ENCODE measurements at places on chromosomes 6 and 20. TPM values are rescaled to one million over a fixed set of nuclear protein-coding genes. Genes with fewer than 3 reads are reported as not detected.

DNA sequence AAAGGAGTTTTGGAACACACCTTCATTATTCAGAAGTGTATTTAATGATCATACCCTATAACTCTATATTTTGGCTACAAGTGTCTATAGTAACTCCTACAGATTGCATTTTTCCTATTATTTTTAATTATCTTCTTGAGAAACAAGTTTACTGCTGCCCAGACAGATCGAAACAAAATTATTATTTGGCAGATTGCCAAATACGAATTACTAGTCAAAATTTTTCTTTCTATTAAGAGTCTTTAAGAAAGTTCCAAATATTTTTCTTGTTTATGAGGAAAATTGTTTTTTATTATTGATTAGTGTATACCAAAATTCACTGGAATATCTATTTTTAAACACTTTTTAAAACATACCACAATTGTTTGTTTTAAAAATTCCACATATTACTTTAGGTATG is 821.9 kb upstream of the SLC35B3 start:
- no peaks in the 10 kb centered on the region for H3K4me1 ChIP-seq
- H3K36me3 ChIP-seq: no peaks in the 10 kb centered on the region
- DNase-seq: no peak

DNA sequence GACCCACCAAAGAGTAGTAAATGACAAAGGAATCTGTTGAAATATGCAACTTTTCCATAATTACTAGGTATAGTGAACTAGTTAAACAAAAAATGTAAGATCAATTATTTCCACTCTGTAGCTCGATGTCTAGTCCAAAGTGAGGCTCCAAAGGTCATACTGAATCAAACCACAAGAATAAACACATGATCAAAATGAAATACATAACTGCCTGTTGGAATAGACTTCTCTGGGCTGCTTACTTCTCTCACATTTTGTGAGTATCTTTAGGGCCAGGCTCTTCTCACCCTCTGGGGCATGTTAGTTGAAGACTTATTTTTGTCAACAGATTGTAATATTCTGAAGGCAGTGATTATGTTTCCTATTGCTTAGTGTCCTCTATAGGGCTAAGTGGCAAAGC is 103.7 kb upstream of the TMEM170B start:
- peaks cover 56% of the 10 kb centered on the region for H3K4me1 ChIP-seq
- peak overlapping the region; percentile 58 for H3K27ac ChIP-seq
- no peak overlapping the region for H3K4me3 ChIP-seq
- no peaks in the 10 kb centered on the region for H3K27me3 ChIP-seq

- H3K36me3 ChIP-seq: no peaks in the 10 kb centered on the region
- peaks cover 6% of the 10 kb centered on the region for H3K4me1 ChIP-seq
- H3K27ac ChIP-seq: no peak overlapping the region
Measured at GRCh38 chr6:15317934-15318902, 72.3 kb downstream of the JARID2 start.

DNA sequence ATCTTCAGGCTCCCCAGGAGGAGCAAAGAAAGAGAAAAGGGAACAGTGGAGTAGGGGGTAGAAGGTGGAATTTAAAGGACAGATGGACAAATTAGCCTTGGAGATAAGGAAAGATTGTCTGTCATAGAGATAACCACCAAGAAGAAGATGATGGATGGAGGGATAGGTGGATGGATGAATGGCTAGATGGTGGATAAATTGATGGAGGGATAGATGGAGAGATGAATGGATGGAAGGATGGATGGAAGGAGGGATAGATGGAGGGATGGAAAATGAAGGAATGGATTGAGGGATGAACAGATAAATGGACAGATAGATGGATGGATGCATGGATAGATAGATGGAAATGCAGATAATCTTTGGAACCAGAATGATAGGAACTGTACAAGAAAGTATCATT is 102.8 kb downstream of the TNFAIP3 start:
- peaks cover 24% of the 10 kb centered on the region for H3K4me1 ChIP-seq
- DNase-seq: no peak

GRCh38 chr6:21610341-21610740 is 16.8 kb downstream of the SOX4 start:
- H3K4me3 ChIP-seq: no peak overlapping the region
- no peaks in the 10 kb centered on the region for H3K27me3 ChIP-seq
- H3K27ac ChIP-seq: no peak overlapping the region
- no peak for DNase-seq
- no peaks in the 10 kb centered on the region for H3K36me3 ChIP-seq
- H3K4me1 ChIP-seq: no peaks in the 10 kb centered on the region

DNA sequence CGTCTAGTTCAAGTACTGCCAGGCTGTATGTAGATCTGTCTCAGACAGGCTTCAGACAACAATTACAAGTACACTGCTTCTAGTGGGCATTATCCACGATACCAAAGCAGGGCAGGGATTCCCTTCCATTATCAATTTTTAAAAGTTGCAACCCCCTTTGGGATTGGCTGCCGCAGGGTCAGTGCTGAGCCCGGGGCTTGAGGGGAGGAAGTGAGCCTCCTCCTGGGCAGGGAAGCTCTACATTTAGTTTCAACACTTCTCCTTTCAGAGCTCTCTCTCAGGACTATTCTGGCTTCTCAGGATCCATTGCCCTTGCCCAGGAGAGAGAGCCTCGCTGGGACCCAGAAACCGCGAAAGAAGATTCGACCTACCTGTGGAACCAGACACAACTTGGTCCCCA is 1.5 kb downstream of the HTR1B start:
- DNase-seq: no peak
- no peaks in the 10 kb centered on the region for H3K27me3 ChIP-seq
- no peak overlapping the region for H3K4me3 ChIP-seq
- no peak overlapping the region for H3K27ac ChIP-seq
- no peaks in the 10 kb centered on the region for H3K36me3 ChIP-seq
- H3K4me1 ChIP-seq: 0 out of 2 replicates have a peak, but pooled peaks cover 2% of the 10 kb centered on the region

DNA sequence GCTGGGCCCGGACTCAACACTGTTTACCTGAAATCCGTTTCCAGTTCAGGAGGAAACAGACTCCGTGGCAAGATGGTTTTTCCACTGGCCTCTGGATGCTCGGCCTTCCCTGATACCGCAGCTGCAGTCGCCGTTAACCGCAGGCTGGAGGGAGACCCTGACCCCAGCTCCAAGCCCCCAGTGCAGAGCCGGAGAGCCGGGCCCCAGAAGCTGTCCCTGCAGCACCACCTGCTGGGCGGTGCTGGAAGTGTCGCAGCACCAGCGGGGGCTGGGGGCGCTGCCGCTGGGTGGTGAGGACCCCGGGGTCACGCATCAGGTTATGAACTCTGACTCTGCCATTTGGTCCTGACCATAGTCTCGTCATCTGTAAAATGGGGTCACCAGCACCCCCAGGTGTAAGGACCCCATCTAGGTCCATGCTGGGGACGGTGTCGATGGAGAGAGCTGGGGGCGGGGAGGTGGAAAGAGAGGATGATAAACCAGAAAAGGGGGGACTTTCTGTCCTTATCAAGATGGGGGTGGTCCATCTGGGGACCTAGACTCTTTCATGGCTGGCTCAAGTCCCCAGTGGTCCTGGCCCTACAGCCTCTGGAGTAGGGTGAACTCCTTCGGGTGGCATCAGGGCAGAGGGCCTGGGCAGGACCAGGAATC is 20.8 kb upstream of the CHRNA4 start:
- no peak overlapping the region for H3K4me3 ChIP-seq
- no peaks in the 10 kb centered on the region for H3K36me3 ChIP-seq
- DNase-seq: peak; percentile 80
- H3K27me3 ChIP-seq: no peaks in the 10 kb centered on the region
- no peaks in the 10 kb centered on the region for H3K4me1 ChIP-seq

- H3K27ac ChIP-seq: peak overlapping the region; percentile 24
- no peaks in the 10 kb centered on the region for H3K27me3 ChIP-seq
- DNase-seq: peak; percentile 38
- H3K36me3 ChIP-seq: peaks cover 11% of the 10 kb centered on the region
- peaks cover 36% of the 10 kb centered on the region for H3K4me1 ChIP-seq
Measured at GRCh38 chr20:37348792-37349516, 3.0 kb downstream of the SRC start.

GRCh38 chr6:71466362-71466761 is 177.8 kb downstream of the OGFRL1 start:
- H3K27me3 ChIP-seq: no peaks in the 10 kb centered on the region
- no peaks in the 10 kb centered on the region for H3K36me3 ChIP-seq
- H3K4me1 ChIP-seq: no peaks in the 10 kb centered on the region
- no peak for DNase-seq
- no peak overlapping the region for H3K4me3 ChIP-seq
- no peak overlapping the region for H3K27ac ChIP-seq

DNA sequence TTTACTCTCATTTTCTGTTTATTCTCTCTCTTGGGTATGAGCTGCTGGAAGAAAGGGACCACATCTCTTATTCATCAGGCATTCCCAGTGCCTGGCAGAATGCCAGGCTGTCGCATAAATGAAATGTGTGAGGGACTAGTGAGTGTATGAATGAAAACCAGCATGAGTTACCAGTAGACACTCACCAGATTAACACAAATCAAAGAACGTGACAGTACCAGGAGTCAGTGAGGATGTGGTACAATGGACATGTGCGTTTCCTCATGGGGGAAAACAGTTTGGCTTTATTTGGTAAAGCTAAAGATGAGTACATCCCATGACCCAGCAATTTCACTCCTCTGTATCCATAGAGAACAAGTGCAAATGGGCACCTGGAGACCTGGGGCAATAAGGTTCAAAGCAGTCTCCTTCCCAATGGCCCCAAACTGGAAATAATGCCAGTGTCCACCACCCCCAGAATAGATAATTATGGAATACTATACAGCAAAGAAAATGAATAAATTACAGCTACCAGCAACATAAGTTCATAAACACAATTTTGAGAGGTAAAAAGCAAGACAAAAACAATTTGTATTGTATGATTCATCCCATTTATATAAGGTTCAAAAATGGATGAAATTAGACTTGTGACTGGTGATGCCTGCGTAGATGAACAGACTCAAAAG is 93.3 kb downstream of the CDH22 start:
- H3K4me1 ChIP-seq: peaks cover 9% of the 10 kb centered on the region
- no peak for DNase-seq
- H3K27me3 ChIP-seq: no peaks in the 10 kb centered on the region
- H3K4me3 ChIP-seq: no peak overlapping the region

- DNase-seq: peak; percentile 35
- H3K27me3 ChIP-seq: no peaks in the 10 kb centered on the region
- peak overlapping the region; percentile 42 for H3K27ac ChIP-seq
- H3K36me3 ChIP-seq: no peaks in the 10 kb centered on the region
Measured at GRCh38 chr6:169795196-169795595, 43.8 kb downstream of the ERMARD start.

GRCh38 chr20:33833333-33833732 is 22.2 kb downstream of the CHMP4B start:
- no peaks in the 10 kb centered on the region for H3K27me3 ChIP-seq
- no peak overlapping the region for H3K27ac ChIP-seq
- H3K4me3 ChIP-seq: no peak overlapping the region
- H3K4me1 ChIP-seq: peaks cover 21% of the 10 kb centered on the region
- no peak for DNase-seq

DNA sequence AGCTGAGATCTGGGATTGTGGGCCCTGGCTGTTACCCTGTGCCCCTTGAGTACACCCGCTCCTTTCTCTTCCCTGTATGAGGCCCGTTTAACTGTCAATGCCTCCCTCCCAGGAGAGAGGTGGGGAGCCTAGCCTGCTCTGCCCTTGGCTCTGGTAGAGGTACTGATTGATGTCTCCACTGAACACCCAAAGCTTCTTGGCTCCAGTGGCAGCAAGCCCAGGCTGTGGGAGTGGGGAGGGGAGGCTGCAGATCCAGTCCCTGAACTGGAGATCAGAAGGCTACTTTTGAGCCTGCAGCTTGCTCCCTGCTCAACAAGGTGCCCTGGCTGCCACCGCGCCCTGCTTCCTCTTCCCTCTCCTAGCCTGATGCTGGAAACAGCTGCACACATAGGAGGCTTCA is 7.5 kb downstream of the LRRC73 start:
- H3K36me3 ChIP-seq: peaks cover 3% of the 10 kb centered on the region
- H3K4me1 ChIP-seq: no peaks in the 10 kb centered on the region
- H3K27ac ChIP-seq: no peak overlapping the region

GRCh38 chr6:72703093-72703492 is 81.2 kb downstream of the KCNQ5 start:
- DNase-seq: no peak
- H3K4me3 ChIP-seq: no peak overlapping the region
- H3K27me3 ChIP-seq: no peaks in the 10 kb centered on the region
- no peaks in the 10 kb centered on the region for H3K4me1 ChIP-seq

OVOL2 gene
- total RNA-seq: 8.8 TPM

PRICKLE4 gene
- total RNA-seq: 2.8 TPM

LY6G5C gene
- 2.9 TPM for total RNA-seq

RAMACL gene
- total RNA-seq: 0.20 TPM

DNMT3B gene
- total RNA-seq: 95.5 TPM

TFAP2C gene
- 25.3 TPM for total RNA-seq

RAB22A gene
- total RNA-seq: 24.1 TPM
